ENCODE measurements at places on chromosomes 11 and 22.

- no peak for DNase-seq
Observed at GRCh38 chr11:76185931-76186401, 20.3 kb downstream of the WNT11 start.

DNA sequence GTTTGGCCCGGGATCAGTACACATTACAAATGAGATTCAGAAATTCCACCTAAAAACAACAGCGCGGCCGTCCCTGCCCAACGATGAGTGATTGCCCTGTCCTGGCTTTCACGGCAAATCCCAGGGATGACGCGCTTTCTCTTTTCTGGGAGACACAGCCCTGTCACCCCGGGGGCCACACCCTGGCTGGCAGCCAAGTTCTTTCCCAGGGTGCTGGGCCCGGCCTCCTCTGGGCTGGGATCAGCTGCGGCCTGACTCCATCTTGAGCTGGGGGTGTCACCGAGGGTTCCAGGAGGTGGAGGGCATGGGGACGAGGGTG is 82.7 kb downstream of the FBLN1 start:
- DNase-seq = no peak

DNA sequence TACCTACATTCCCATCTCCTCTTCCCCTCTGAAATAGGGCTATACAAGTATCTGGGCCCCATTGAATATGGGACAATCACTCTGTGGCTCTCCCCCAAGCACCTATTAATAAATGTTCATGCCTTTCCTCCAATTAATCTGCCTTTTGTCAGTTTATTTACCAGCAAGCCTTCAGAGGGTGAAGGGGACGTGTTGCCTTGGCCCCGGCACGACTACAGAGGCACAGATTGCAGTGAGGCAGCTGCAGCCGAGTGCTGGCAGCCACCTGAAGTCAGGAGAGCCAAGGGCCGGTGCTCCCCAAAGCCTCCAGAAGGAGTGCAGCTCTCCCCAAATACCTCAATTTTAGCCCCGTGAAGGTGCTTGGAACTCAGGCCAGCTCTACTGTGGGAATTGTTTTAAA is 580.9 kb upstream of the B3GAT1 start:
- DNase-seq = no peak

GRCh38 chr11:117256573-117256972 is 24.1 kb downstream of the RNF214 start:
- DNase-seq = no peak

GRCh38 chr11:8937659-8938058 is 4.9 kb upstream of the C11orf16 start:
- DNase-seq = no peak

DNA sequence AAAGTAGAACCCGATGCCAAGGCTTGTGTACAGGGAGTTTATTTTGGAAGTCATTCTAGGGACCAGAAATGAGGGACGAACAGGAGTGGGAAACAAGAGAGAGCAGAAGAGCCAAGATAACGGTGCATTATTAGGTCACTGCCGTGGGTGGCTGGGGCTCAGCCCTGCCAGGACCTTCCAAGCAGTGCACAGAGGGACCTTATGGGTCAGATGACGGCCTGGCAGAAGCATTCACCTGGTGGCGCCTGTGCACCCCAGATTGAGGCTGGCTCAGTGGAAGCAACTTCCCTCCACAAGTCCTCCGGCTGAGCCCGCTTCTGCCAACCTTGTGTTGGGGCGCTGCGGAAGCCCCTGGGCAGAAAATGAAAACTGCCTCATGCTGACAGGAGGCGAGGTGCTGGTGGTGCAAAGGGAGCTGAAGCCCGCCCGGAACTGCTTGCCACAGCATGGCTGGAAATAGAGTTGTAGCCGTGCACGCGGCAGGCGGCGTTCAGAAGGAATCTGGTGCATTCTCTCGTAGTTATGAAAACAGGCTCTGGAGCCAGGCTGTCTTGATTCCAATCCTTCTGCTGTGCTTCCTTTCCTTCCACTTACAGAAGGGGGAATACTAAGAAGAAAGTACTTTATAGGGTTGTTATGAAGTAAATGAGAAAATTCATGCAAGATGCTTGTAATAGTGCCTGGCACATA is 22.2 kb upstream of the TP53I11 start:
- DNase-seq = no peak

DNA sequence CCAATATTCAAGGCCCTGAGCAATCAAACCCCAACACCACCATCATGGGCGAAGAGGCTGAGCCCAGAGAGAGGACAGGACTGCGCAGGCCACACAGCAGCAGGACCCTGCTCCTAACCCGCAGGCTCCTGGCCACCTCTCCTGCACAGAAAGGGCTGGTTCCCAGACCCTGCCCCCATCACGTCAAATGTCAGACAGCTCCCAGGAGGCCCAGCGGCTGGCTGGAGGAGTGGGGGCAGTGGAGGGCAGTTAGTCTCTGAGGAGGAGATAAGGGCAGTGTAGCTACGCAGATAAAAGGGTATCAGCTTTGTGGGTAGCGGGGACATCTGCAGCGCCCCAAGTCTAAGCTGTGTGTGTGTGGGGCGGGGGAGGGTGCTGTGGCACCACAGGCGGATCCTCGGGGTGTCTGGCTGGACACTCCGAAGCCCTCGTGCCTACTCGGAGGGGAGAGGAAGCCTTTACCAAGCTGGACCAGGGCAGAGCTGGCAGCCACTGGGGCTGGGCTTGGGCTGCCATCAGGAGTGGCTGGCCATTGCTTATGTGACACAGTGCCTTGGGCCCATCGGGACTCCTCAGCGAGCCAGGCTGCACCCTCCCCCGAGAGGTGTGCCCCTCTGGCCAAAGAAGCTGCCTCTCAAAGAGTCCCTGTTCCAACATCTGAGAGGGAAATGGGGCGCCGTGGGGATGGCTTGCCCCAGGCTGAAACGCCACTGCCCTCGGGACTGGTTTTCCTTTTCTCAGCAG is 21.5 kb downstream of the FADS3 start:
- DNase-seq = no peak

DNA sequence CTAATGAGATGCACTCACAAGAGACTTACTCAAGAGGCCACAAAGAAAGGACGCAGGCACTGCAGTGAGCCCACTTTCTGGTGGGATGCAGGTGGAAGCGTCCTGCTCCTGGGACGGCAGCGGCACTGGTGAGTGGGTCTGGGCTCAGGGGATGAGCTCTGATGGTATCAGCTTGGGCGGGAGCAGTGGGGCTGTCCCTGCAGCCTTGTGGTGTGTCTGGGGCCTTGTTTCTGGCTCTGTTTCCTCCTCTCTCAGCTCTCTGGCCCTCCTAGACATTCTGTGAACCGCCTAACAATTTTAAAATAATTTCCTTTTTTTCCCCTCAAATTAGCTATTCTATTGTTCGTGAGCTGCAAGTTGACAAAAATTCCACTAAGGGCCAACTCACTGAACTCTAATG is 8.8 kb upstream of the ST14 start:
- no peak for DNase-seq

DNA sequence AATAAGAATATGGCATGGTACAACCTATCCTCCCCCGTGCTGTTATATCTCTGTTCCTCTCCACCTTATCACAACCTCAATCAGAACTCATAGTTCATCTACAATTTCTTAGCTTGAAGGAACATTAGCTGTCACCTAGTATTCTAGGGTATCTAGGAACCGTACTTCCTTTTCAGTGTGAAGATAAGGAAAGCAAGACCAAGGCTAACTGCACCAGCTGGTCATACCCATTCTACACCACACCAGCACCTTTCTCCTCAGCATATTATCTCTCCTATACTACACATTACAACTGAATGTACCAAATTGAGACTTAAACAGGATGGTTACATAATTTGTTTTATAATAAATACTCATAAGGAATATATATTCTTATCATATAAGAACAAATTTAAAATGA is 73.1 kb downstream of the ARHGAP32 start:
- no peak for DNase-seq

GRCh38 chr11:16603245-16603644 is 135.2 kb upstream of the C11orf58 start:
- DNase-seq = no peak

DNA sequence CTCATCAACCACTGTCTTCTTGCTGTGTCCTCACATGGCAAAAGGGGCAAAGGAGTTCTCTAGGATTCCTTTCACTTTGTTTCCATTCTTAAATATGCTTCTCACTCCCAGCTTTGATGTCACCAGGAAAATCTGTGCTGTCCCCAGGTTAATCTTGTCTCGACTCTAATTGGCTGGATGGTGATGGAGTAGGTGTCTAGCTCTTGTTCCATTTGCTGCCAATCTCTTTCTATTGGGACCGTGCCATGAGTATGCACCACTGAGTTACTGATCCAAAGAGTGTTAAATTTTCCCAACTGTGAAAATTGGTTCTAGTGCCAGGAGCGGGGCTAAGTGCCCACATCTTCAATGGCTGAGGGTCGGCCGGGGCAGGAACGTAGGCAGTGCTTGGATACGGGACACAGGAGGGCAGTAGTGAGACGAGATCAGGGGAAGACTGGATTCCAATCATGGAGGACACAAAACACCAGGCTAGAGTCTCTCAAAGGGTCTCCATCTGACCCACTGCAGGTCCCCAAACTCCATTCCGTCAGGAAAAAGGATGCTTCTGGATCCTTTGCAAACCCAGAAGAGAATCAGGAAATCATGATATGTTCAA is 47.7 kb upstream of the CSNK2A3 start:
- DNase-seq = no peak

DNA sequence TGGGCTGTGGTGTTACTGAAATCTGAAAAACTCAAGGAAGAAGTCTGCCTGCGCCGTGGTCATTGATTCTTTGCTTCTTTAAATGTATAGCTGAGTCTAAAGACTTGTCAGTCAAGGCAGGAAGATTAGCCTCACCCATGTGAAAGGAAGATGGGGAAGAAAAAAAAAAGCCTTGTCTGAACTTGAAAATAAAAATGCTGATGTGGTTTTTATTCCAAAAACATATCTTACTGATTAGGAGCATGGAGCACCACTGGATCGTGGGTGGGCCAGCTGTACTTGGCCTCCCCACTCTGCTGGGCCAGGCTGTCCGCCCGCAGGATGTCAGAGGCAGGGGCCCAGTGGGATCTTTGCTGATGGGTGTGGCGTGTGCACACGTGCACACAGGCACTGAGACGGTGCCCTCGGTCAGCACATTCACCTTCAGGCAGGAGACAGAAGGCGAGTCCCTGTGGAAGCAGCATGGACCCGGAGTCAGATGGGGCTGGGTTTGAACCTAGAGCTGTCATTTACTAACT is 111.9 kb downstream of the WNT7B start:
- no peak for DNase-seq

DNA sequence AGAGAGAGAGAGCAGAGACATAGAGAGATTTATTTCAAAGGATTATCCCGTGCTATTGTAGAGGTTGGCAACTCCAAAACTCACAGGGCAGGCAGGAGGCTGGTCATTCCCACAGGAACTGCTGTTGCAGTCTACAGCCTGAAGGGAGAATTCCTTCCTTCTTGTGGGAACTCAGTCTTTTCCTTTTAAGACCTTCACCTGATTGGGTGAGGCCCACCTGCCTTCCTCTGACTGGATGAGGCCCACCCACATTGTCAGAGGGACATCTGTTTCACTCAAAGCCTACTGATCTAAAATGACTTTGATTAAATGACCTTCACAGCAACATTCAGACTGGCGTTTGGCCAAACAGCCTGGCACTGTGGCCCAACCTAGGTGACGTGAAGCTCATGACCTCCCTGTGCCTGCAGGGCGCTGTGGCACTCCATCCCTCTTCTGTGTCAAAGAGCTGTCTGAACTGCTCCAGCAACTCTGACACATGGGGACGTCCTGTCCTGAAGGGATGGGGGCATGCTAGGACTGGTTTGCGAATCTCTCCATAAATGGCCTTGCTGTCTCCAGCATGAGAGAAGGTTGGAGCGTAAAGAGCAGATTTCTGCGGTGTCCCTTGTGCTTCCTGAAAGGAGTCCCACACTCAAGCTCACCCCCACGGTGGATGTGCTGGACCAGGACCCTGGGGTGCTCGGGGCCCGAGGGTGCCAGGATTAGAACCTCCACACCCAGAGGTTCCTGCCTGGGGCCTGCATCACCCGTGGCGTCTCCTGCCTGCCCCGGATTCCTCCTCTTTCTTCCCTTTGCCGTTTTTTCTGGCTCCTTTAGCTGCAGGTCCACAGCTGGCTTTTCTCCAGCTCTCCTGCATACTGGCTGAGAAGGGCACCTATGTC is 20.7 kb downstream of the KRTAP5-5 start:
- no peak for DNase-seq

GRCh38 chr22:27412866-27413445 is 388.6 kb downstream of the MN1 start:
- DNase-seq = no peak

DNA sequence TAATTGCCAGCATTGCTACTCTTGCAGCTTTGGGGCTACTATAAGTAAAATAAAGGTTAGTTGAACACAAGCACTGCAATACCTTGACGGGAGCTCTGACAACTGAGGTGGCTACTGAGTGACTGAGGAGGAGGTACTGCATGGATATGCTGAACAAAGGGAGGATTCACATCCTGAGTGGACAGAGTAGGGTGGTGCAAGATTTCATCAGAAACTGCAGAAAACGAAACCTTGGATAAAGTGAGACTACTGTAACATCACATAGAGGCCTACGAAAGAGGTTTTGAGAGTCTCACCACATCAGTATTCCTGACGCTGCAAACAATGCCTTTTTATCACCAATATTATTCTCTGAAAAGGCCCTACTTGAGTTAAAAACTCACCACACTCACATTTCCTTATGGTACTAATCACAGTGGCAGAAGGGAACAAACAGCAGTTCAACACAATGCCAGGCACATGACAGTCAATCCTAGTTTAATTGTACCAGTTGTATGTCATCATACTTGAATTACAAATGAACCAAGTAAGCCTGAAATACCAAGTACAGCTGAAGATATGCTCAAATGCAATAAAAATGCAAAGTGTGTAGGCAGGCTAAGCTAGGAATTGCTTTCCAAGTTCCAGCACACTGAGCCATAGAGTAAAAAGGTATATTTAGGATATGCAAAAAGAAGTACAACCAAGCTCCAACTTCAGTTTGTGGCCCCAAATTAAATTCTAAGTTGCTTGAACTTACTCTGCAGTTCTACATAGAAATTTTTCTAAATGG is 4.0 kb upstream of the GPR83 start:
- DNase-seq = no peak

DNA sequence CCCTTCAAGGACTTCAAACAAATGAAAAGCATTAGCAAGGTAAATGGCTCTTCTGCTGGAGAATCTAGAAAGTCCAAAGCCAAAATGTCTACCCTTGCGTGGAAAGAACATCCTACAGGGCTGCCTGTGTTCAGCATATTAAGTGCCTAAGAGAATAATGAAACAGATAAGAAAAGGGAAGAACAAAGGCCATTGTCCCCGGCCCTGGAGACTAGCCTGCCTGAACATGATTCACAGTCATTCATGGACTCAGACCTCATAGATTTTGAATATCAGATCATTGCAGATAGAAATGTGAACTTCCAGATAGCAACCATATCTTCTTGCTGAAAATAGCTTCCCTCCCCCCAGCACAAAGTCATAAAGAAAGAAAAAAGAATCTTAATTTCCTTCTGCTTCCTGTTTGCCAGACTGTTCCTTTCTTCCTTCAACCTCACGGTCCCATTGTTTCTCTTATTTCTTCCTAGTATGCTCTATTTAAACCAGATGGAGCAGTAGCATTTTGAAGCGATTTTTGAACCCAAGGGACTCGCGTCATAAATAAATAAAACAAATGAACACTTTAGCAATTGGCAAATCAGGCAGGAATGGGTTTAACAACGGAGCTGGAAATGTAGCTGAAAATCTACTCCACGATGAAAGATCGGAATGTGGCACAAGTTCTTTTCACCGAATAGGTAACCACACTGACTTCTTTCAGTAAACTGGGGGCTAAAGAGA is 408.2 kb upstream of the CCDC90B start:
- no peak for DNase-seq

Measured in DMS 273 treated with DMSO at 0.1 percent for 48 hours (cell line).